T-helper 22 cell (primary cell): ENCODE measurements at places on chromosomes 6 and 20.

DNA sequence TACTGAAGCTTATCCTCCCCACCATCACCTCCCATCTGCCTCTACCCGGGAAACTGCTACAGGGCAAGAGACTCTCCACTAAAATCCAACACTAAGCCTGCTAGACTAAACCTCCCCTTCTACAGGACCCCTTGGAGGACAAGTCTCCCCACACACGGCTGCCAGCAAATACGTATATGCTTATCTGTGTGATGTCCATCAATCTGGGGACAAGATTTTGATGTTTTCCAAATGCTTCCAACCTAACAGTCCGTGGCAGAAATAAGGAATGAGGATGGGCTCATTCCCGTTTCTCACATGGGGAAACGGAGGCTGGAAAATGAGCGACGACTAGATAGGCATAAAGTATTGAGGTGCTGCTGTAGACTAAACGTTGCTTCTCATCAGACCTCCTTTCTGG lies 1.8 kb downstream of the KCNK5 start:
- DNase-seq: no peak

DNA sequence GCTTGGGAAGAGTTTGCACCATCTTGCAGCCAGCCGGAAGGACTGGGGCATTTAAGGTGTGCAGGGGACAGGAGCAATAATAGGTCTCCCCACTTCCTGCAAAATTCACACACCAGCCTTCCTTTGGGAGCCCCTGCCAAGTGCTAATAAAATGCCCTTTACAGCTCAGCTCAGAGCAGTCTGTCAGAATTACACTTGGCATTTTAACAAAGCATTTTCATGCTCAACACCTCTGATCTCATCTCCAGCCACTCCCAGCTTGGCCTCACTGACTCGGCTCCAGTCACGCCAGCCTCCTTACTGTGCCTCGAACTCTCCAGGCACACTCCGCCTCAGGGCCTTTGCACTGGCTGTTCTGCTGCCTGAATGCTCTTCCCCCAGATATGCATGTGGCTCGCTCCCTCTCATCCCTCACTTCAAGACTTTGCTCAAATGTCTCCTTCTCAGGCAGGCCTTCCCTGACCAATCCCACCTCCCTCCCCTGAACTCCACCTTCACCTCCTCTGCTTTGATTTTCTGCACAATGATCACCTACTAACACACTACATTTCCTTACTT lies 43.7 kb downstream of the GRM4 start:
- no peak for DNase-seq

DNA sequence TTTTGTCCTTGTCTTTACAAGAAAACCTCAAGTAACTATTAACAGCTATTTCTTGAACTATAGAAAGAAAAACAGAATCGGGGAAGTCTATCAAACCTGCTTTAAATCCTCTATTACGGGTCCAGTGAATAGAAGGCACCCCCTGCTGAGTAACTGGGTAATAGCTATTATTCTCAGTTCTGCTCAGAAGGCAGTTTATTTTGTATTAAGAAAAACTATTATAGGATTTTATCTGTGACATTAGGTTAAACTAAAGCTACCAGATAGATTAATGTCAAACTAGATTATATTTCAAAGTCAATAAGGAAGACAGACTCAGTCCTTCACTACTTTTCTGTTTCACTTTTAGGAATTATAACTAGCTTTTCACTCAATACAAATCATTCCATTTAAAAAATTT lies 93.7 kb downstream of the DST start:
- no peak for DNase-seq

DNA sequence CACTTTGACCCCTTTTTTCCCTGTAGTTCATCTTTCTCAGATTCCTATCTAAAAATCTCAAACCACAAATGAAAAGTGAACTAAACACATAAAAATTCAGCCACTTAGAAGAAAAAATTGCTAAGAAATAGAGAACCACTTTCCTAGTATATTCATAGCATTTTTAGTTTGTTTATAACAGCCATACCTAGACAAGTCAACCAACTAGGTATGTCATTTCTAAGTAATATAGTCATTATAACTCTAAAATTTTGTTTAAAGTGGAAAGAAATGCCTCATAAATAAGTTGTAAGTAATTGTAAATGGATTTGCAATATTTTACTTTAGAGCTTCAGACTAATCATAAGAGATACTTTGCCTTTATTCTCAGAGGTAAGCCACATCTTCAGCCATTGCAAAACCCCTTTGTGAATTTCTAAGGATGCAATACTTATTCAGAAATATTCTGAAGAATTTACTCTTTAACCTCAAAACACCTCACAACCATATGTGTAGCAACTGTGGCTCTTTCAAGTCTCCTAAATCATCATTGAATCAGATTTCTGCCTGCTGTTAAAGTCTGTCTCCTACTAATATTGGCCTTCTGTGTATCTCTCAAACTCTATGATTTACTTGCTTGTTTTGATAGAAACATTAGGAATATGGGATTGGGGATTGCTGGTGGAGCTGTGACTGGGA lies 6.9 kb upstream of the SUMO4 start:
- no peak for DNase-seq

GRCh38 chr6:33652002-33652401 lies 30.9 kb downstream of the ITPR3 start:
- no peak for DNase-seq

- no peak for DNase-seq
Measured at GRCh38 chr6:81820980-81821379, 68.5 kb upstream of the TENT5A start.

GRCh38 chr6:17032988-17033634 lies 68.7 kb upstream of the STMND1 start:
- no peak for DNase-seq

GRCh38 chr20:6489361-6490171 lies 277.9 kb upstream of the BMP2 start:
- no peak for DNase-seq

DNA sequence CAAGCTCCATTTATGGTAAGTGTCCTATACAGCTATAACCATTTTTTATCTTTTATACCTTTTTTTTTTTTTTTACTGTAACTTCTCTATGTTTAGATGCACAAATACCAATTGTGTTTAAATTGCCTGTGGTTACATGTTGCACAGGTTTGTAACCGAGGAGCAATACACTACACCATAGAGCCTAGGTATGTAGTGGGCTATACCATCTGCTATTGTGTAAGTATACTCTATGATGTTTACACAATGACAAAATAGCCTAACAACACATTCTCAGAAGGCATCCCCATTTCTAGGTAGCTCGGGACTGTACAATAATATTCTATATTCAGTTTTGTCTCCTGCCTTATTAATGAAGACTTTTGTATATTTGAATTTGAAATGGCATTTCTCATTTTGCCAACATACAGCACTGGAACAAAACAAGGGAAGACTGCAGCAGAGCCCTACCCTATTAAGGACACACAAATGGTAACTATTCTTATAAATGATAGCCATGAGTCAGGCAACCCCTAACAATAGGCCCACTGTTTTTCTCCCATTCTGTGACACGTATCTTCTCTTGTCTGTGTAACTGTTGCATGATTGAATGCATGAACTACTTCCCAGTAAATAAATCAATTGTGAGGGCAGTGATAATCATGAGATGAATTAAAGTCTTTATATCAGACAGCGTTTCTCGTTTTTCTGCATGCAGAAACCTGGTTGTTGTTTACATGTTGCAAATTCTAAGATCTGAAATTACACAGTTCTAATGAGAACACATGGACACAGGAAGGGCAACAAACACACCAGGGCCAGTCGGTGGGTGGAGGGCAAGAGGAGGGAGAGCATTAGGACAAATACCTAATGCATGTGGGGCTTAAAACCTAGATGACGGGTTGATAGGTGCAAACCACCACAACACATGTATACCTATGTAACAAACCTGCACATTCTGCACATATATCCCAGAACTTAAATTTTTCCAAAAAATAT lies 173.9 kb downstream of the EPM2A start:
- DNase-seq: no peak

GRCh38 chr6:1657771-1658165 lies 48.1 kb downstream of the FOXC1 start:
- DNase-seq: no peak

GRCh38 chr6:81978230-81978629 lies 225.7 kb upstream of the TENT5A start:
- no peak for DNase-seq

- DNase-seq: no peak
Measured at GRCh38 chr20:25258476-25258805, 10.6 kb downstream of the PYGB start.

DNA sequence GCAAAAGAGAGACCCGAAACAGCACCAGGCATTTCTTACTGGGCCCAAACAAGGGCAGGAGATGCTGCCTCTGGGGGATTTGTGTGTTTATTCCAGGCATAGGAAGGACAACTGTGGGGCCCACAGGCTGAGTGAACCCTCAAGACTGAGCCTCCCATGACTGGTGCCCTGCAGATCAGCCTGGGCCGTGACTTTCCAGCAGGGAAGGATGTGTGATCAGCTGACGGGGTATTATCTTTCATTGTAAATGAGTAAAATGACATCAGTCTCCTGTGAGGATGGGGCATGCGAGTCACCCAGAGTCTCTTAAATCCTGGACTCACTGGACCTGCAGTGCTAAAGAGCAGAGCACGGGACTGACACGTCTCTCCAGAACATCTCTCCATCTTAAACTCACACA lies 3.9 kb upstream of the TEAD3 start:
- no peak for DNase-seq

DNA sequence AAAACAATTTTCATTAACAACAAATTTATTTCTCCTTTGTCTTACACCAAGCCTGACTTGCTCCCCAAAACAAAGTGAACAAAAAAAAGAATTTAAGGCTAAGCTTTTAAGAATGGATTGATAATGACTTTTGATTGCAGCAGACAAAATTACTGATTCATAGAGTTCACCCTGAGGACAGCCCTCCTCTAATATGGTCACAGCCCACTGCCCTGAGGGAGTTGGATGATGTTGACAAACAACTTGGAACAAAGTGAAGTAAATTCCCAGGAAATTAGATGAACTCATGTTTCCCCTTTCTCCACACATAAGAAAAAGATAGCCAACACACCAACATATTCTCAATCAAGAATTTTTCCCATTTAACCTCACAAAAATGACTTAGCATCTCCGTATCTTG lies 7.7 kb upstream of the ISM1 start:
- no peak for DNase-seq

DNA sequence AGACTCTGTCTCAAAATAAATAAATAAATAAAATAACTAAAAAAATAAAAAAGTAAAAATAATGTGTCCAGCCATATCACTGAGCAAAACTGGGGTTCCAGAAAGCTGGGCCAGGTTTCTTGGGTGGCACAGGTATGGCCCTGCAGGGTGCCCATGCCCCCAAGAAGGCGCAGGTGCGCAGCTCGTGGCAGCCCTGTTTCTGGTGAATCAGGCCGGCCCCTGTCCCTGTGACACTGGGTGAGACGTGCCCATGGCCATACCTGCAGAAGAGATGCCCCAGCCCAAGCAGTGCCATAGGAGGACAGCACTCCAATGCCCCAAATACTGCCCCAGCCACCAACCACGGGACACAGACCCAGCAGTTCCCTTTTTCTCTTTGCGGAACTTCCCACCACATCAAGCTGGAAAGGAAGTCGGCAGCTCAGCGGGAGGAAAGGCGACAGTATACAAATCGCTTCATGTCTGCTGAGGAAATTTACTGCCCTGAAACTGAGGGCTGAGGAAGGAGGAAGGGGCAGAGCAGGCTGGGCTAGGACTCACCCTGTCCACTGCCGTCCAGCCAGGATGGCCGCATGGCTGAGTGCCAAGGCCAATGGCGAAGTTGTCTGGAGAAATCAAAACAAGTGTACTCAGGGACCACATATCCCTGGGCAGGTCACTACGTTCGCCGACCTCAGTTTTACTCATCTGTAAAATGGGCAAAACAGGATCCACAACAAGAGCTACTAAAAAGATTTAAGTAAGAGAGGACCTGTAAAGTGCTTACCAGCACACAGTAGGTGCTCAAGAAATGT lies 55.4 kb downstream of the PREX1 start:
- DNase-seq: no peak

- DNase-seq: no peak
Measured at GRCh38 chr20:55947701-55948100, 57.6 kb downstream of the CBLN4 start.

- DNase-seq: peak; percentile 41
Measured at GRCh38 chr6:108782179-108783041, 65.8 kb upstream of the ARMC2 start.

GRCh38 chr6:143743301-143744166 lies 65.8 kb downstream of the PHACTR2 start:
- no peak for DNase-seq

DNA sequence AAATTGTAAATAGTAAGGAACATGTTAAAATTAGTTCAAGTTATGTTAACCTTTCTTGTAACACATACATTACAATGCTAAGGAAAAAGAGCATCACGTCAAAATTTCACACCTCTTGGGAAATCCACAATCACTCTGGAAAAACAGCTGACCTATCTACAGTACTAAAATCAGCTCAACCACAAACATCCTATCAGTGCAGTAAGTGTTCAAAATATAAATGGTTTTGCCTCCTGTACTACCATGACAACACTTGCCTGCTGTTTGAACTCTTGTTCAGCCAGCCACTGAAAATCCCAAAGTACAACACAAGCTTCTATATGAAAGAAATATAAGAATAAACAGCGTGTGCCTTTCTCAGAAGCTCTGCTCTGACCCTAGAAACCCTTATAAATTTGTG lies 83.5 kb upstream of the PLN start:
- DNase-seq: no peak

- DNase-seq: no peak
Measured at GRCh38 chr20:20428067-20428466, 60.2 kb downstream of the INSM1 start.

GRCh38 chr20:58086763-58087561 lies 141.5 kb downstream of the ANKRD60 start:
- DNase-seq: no peak

GRCh38 chr6:15839969-15840541 lies 177.2 kb upstream of the DTNBP1 start:
- DNase-seq: no peak

GRCh38 chr6:140156131-140156530 lies 781.7 kb upstream of the CITED2 start:
- no peak for DNase-seq

GRCh38 chr6:158610319-158610968 lies 34.1 kb downstream of the DYNLT1 start:
- DNase-seq: no peak
